ENCODE measurements at places on chromosomes 13 and 19.

- DNase-seq: no peak
Observed at GRCh38 chr13:52600666-52601065, 41.6 kb upstream of the HNRNPA1L2 start.

DNA sequence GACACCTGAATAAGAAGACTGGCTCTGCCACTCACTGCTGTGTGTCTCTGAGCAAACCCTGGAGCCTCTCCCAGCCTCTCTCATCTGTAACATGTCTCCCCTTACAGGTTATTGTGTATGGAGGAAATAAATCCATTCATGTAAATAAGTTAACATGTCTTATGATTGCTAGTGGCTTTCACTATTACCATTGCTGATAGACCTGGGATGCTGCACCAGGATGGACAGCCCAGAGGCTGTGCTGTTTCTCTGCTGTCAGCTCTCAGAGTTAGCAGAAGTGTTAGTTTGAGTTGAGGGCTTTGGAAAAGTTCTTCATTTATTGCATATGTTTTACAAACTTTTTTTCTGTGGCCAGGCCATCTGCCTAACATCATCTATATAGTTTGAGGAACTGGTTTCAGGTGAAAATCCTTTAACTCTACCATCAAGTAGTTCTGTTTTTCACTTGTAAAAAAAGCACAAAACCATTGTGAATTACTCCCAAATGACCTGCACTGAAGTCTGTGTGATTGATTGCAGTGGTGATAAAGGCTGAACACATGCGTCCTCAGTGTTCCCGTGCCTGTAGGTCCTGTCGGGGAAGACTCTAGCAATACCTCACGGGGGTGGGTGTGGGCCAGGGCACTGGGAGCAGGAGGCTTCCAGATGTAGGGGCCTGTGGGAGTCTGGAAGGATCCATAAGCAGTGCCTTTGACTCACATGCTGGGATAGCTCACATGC lies 24.6 kb downstream of the MPHOSPH8 start:
- DNase-seq: no peak

- no peak for DNase-seq
Observed at GRCh38 chr19:52695996-52696395, 38.8 kb downstream of the ZNF611 start.

DNA sequence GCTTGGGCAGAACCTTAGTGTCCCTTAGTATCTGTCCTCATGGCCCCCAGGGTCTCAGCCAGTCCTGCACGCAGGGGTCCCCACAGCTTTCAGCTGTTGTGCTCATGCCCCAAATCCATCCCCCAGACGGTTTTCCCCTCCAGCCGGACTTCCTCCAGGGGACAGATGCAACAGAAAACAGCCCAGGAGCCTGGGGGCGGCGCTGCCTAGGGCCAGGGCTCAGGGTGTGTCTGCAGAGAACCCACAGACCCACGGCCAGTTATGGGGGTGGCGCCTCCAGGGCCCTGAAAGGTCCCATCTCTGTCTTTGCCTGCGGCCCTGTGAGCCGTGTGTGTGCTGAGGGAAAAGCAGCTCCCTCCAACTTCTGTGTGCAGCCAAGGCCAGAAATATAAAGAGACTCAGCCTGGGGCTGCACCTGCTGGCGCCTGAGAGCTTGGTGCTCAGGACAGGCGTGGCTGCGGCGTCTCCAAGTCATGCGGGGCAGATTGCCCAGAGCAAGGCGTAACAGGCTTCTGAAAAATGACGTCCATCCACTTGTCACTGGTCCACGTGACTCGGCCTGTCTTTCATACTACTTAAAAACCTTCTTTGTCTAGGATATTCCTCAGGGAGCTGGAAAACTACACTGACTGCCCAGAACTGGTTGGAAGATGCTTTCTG lies 22.1 kb upstream of the F7 start:
- no peak for DNase-seq

- DNase-seq: no peak
Observed at GRCh38 chr13:111953546-111954178, 113.3 kb upstream of the SOX1 start.

- DNase-seq: no peak
Observed at GRCh38 chr19:47560999-47561398, 11.9 kb downstream of the ZNF541 start.

DNA sequence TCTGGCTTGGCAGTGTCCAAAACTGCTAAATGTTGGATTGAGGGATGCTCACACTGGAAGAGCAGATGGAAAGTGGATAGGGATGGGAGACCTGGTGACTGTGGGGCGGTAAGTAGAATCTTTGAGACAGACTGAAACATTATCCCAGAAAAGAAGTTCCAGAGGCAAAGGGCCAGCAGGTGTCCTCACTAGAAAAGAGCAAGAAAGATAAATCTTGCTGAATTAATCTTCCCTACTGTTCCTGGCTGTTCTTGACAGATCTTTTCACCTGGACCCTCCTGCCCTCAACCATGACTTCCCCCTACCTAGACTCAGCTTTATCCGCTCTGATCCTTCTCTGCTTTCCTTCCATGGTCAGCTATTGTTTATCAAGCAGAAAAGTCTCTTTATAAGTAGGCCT lies 35.0 kb upstream of the FRY start:
- DNase-seq: no peak

DNA sequence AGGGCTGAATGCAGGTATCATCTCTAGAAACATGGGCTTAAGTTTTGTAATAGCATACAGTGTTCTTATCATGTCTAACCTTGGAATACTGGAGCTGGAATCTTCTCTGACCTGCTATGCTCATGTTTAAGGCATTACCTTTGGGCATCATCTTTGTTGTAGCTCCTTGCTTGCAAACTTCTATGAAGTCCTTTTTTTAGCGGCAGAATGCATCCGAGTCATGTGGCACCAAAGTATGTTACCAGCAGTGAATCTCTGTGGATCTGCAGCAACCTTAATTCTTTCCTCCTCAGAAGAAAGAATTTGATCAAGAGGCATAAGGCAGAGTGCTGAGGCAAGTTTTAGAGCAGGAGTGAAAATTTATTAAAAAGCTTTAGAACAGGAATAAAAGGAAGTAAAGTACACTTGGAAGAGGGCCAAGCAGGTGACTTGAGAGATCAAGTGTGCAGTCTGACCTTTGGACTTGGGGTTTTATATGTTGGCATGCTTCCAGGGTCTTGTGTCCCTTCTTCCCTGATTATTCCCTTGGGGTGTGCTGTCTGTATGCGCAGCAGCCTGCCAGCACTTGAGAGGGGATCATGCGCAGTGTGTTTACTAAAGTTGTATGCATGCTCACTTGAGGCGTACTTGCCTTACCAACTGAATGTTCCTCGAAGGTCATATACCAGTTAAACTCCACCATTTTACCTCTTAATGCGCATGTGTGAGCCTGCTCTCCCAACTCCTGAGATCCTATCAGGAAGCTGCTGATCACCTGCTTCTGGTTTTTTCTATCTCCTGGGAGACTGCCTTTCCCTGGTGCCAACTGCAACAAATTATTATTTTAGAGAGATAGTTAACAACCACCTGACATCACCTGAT lies 115.5 kb downstream of the LACC1 start:
- no peak for DNase-seq

DNA sequence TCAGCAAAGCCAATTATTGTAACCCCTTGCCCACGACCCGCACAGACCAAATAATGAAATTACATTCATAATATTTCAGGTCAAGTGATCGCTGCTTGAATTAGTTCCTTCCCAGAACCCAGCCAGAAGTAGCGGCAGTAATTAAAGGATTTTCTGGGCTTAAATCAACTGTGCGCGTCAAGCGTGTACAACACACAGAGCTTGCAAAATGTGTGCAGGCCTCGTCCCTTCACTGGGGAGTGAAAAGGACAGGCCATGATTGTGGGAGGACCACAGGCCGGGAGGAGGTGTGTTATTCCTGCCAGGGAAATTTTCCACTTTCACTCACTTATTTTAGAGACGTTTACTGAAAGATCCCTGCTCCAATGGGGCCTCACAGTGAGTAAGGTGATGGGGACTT lies 84.9 kb downstream of the CHST8 start:
- no peak for DNase-seq

GRCh38 chr13:59269476-59269875 lies 894.3 kb downstream of the DIAPH3 start:
- no peak for DNase-seq

GRCh38 chr19:23981863-23982262 lies 67.2 kb downstream of the ZNF726 start:
- DNase-seq: no peak

DNA sequence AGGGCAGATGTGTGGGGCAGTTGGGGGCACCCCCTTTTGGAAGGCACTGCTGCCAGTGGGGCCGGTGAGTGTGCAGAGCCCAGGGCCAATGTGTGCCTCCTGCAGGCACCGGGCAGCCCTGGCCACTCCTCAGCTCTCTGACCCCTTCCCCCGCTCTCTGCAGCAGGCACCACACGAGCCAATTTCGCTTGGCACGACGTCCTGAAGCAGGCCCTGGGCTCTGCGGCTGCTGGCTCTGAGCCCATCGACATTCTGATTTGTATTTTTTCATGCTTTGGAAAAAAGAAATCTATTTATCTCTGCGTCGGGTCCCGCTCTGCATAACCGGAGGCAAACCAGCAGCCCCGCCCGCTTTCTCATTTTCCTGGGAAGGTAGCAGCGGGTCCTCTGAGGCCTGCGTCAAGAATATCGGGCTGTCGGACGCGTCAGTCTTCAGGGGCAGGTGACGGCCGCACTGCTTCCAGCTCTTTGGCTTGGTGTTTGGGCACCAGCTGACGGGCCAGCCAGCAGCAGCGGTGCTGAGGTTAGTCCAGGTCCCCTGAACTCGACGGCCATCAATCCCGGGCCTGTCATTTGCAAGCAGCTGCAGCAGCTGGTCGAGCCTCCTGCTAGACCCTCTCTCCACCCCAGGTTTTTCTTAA lies 134.3 kb downstream of the KDM4B start:
- DNase-seq: no peak

DNA sequence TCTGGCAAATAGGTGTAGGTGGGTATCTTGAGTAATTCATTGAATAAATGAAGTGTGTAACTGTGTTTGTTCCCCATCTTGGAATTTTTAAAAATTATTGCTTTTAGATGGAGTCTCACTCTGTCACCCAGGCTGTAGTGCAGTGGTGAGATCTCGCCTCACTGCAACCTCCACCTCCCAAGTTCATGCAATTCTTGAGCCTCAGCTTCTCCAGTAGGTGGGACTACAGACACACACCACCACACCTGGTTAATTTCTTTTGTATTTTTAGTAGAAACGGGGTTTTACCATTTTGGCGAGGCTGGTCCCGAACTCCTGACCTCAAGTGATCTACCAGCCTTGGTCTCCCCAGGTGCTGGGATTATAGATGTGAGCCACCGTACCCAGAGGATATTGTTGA lies 7.9 kb upstream of the CYP2A6 start:
- DNase-seq: no peak

DNA sequence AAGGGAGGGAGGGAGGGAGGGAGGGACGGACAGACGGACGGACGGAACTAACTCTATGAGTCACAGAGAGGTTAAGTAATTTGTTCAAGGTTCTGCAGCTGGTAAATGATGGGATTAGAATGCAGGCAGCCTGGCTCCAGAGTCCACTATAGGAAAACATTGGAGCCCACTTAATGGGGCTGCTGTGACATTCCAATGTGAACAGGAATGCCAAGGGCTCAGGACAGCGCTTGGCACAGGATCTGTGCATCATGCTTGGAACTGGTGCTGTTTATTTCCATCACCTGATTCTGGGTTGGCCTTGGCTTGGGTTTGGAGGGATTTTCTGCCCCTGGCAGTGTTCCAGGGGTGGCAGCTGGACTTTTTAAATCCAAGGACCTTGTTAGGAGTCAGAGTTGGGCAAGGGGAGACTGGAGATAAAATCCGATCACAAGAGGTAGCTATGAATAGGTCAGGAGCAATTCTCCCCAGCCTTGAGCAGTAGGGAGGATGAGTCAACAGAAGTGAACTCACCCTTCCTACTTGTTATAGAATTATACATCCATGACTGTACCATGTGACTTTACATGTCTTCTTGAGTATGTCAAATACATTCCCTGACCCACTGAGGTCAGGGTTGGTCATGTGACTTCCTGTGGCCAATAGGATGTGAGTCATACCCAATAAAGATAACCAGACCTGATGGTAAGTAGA lies 7.8 kb upstream of the HIF3A start:
- no peak for DNase-seq

DNA sequence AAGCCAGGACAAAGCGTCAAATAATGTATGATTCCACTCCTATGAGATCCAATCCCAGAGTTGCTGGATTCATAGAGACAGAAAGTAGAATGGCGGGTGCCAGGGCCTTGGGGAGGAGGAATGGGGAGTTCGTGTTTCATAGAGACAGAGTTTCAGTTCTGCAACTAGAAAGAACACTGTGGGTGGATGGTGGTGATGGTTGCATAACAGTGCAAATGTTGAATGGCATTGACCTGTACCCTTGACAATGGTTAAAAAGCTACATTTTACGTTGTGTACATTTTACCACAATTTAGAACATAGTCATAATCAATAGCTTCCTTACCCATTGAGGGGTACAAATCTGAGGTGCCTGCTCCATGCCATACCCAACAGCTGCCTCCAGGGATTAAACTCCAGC lies 33.4 kb downstream of the MBD3L2B start:
- DNase-seq: no peak

DNA sequence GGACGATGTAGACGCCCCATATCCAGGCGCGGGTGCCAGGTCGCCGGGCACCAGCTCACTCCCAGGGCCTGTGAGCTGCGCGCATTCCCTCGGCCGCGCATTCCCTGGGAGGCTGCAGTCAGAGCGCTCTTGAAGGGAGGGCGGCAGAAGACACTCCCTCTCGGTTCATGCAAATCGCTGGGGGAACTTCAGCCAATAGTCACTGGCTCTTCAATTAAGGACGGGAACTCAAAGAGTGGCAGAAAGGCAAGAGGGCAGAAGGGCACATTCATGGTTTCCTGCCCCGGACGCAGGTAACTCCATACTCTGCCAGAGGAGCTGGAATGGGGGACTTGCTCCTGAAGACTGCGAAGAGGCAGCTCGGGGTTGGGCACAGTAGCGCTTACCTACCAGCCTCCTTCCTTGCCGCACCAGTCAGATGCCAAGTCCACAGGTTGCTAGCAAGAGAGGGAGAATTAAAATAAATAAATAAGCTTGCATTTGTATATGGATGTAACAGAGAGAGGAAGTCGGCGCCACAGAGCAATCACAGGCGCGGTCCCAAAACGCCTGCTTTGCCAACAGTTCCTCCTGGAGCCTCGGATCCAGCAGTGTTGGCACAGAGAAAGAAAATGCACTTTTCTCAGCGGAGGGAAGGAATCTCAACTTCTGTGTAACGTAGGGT lies 459 bp downstream of the PCDH20 start:
- DNase-seq: no peak
